ENCODE measurements at places on chromosomes 13 and 19. TPM values are rescaled to one million over a fixed set of nuclear protein-coding genes. Genes with fewer than 3 reads are reported as not detected.

GRCh38 chr19:48330012-48330681 is 4.8 kb downstream of the EMP3 start:
- DNase-seq, result peak; percentile 76

- peak; percentile 43 for DNase-seq
These were observed 3.6 kb upstream of the KCNN4 start for GRCh38 chr19:43784241-43784980.

GRCh38 chr13:25882466-25883357 is 169.1 kb downstream of the SHISA2 start:
- DNase-seq, result no peak

GRCh38 chr13:54574791-54575190 is 1546.2 kb downstream of the OLFM4 start:
- DNase-seq, result no peak

DNA sequence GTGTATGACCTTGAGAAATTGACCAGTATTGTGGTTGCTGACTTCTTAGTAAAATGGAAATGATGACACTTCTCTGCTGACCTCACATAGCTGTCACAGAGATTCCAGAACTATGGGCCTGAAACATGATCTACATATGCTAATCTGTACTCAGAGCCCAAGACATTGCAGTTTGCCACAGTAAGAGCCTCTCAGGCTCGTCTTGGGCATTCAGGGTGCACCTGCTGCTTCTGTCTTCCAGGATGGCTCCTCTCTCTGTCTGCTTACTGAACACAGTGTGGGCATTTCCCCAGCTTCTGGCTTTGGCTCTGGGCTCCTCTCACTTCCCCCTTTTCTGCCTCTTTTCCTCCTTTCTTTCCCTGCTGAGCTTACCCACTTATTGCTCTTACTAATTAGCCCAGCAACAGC is 22.3 kb upstream of the SLC46A3 start:
- no peak for DNase-seq

GRCh38 chr19:38135150-38135998 is 88.6 kb downstream of the DPF1 start:
- no peak for DNase-seq

DNA sequence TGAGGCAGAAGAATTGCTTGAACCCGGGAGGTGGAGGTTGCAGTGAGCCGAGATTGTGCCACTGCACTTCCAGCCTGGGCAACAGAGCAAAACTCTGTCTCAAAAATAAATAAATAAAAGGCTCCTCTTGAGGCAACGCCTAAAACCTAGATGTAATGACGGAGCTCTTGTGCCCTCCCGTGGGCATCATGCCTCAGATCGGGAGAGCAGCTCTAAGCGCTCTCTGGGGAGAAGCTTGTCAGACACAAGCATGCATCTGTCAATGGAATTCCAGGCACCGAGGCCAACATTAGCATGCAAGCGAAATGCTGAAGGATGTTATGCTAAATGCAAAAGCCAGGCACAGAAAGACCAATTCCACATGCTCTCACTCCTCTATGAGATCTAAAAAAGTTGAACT is 45.6 kb upstream of the MRI1 start:
- peak; percentile 90 for DNase-seq

DNA sequence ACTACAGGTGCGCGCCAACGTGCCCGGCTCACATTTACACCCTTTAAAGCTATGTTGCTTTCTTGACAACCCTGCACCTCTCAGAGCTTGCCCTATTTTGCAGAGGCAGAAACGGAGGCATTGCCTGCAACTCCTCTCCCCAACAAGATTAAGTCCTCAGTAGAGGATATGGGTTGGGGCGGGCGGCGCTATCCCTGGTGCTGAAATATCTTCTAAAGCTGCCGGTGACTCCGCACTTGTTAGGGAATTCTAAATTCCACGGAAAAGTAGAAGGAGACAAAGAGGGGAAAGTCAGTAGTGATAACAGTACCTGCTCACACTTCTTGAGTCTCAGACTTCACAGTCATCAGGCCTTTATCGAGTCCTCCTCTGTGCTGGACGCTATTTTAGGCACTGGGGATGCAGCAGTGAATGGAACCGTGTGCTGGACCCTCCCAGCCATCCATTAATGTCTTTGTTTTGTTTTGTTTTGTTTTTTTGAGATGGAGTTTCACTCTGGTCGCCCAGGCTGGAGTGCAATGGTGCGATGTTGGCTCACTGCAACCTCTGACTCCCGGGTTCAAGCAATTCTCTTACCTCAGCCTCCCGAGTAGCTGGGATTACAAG is 18.0 kb downstream of the SLC5A5 start:
- peak; percentile 35 for DNase-seq

GRCh38 chr13:31334994-31335557 is 135.3 kb downstream of the B3GLCT start:
- no peak for DNase-seq

DNA sequence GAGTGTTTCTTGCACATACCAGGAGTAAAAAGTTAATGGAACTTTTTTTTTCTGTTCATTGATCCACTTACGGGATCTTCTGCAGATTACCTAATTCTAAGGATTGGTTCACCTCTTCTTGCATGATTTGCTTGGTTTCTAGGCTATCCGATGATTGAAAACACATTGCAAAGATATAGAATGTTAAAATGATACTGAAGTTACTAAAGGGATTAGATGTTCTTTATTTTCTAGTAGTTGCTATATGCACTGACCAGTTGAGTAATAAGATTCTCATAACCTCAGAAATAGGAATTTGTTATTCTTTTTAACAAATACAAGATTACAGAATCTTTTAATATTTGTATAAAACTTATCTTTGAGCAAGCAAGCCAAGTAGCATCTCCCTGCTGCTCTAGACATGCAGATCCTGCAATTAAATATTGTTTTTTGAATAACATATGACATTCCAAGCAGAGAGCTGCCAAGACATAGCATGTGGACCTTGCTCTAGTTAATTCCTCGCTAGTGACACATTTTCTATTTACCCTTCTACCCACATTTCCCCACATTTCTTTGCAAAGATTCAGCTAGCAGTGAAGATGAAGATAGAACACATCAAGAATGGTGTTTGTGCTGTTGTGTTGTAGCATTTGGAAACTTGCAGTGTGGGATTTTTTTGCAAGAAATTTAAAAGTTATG is 51.7 kb upstream of the RNF113B start:
- DNase-seq, result no peak

GRCh38 chr13:24660023-24660741 is 20.0 kb upstream of the ATP12A start:
- no peak for DNase-seq

- DNase-seq, result no peak
These were observed 59.3 kb upstream of the WDFY2 start for GRCh38 chr13:51524829-51525566.

GRCh38 chr19:16626796-16627192 is 1.2 kb downstream of the MED26 start:
- no peak for DNase-seq

GRCh38 chr13:20696073-20696472 is 7.4 kb upstream of the IL17D start:
- no peak for DNase-seq

DNA sequence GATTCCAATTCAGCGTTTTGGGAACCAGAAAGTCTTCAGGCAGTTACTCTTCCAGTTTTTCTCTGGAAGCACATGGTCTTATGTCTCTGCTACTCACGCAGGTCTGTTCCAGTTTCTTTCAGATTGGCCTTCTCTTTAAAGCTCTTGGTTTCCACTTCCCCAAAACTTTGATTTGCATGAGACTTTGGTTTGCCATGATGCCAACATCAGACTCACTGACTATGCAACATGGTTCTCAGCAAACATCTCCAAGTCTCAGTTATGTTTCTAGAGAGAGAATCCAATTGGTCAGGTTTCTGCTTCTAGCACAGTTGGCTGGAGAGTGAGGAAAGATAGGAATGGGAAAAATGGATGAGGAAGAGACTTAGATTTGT is 3.1 kb downstream of the AKAP11 start:
- no peak for DNase-seq

DNA sequence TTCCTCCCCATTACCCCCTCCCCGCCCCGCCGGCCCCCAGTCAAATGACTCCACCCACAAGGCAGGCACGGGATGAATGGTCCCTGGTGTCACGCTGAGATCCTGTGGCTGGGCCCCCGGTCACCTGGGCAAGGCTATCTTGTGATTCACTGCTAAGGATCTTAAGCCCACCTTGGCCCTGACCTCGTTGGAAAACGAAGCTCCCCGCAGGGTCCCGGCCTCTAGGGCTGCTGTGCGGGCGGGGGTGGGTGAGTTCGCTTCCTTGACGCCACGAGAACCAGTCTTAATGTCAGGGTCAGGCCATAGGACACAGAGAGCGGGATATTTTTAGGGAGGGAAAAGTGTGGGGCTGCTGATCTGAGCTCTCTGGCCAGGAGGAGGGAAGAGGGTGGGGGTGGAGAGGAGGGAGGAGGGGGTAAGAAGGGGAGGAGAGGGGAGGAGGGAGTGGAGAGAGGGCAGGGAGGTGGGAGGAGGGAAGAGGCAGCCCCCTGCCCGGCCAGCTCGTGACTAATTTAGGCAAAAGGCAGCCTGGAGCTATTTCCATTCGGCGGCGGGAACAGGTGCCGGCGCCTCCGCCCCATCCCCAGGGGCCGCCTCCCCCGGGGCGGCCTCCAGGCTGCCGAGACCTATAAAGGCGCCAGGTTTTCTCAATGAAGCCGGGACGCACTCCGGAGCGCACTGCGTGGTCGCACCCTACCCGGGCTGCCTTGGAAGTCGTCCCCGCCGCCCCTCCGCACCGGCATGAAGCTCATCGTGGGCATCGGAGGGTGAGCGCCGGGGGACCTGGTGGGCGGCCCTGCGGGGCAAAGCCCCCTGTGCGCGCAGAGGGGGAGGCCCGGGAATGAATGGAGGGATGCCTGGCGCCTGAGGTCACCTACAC is at the start of gene NMRK2:
NMRK2 (plus strand) TSS at position 139 of the 880 bp plus-strand sequence; CDS start at position 742, 603 bp downstream.
- peak; percentile 50 for DNase-seq

DNA sequence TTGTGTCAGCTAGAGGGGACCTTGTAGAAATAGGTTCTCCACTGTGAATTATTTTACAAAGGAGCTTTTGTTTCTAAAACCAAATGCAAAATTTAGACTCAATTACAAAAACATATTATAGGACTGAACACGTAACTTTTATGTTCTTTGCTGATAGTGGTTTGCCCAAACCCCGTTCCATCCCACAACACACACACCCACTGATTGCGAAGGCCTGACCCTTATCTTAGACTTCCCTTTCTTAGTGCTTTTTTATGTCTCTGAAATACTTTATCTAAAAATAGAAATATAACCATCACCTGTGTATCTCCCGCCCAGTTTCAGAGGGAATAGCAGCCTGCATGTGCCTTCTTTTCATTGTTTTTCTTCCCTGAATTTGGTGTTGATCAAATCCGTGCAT is 13.0 kb downstream of the CCNA1 start:
- no peak for DNase-seq

DNA sequence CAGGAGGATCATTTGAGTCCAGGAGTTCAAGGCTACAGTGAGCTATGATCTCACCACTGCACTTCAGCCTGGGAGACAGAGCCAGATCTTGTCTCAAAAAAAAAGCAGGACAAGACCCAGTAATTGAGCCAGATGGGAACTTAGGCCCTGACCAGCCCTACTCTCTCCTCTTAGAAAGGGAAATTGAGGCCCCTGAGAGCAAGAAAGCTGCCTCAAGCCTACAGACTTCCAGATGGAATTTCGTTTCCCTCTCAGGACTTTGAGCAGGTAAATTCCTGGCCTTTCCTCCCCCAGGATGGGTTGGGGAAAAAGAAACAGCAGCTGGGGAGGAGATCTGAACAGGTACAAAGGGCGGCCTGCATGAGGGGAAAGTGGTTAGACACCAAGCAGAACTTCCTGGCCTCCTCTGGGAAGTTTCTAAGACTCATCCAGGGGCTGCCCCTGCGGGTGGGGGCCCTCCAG is 3.6 kb upstream of the BCL3 start:
- DNase-seq, result no peak

DNA sequence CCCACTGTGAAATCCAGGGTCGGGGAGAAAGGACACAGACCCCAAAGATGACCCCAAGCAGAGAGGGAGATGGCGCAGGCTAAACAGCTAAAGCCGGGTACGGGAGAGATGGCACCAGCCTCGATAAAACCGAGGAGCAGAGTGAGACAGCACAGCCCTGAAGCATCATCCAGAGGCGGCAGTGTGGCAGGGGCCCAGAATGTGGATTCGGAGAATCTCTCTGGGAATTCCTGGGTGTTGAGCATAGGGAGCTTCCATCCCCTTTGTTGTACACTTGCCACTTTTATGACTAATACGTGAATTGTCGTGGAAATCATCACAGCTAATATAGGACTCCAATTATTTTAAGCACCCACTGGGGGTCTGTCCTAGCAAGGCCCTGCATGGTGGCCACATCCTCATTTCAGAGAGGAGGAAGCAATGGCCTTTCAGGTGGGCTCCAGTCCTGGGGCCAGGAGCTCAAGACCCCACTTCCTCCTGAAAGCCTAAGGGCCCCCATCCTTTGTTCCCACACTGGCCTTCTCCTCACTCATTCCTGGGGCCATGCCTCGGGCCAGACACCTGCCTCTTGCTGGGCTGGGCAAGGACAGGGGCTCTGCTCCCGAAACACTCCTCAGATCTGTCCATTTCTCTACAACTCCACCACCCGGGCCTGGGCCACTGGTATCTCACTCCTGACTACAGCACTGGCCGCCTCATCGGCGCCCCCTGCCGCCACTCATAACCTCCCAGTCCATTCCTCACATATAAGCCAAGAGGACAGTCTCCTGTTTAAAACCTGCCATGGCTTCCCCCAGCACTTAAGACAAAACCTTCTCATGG is 29.3 kb upstream of the ATP1A3 start:
- DNase-seq, result peak; percentile 78

- no peak for DNase-seq
These were observed 185.5 kb downstream of the DNAJC3 start for GRCh38 chr13:95862408-95862807.

DNA sequence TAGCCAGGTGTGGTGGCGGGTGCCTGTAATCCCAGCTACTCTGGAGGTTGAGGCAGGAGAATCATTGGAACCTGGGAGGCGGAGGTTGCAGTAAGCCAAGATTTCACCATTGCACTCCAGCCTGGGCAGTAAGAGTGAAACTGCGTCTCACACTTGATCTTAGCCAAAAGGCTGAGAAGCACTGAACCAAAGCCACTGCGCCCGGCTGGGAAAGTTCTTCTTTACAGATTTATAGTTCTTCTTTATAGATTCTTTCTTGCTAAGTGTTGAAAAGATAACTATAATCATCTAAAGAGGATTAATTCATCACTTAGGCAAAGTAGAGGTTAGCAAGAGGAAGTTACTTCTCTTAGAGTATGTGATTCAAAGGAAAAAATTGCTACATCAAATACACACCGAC is 11.1 kb downstream of the ZNF417 start:
- no peak for DNase-seq

- DNase-seq, result no peak
These were observed 145.1 kb downstream of the PCCA start for GRCh38 chr13:100234006-100234405.

Gene MCEMP1
- total RNA-seq, result not detected

Gene LIM2
- total RNA-seq, result not detected

Gene MAST1
- total RNA-seq, result 1.9 TPM

Gene ZNF552
- 4.5 TPM for total RNA-seq

Gene ZNF222
- 9.0 TPM for total RNA-seq

Gene GPR12
- 0.13 TPM for total RNA-seq

Gene PLEKHG2
- 27.2 TPM for total RNA-seq

Gene ZNF575
- total RNA-seq, result not detected

Gene CGB7
- not detected for total RNA-seq

Gene CEACAM21
- not detected for total RNA-seq

Gene ZNF835
- 0.08 TPM for total RNA-seq

Gene KLK12
- total RNA-seq, result not detected

Gene ZIK1
- 2.3 TPM for total RNA-seq
